Hindlimb muscle (tissue), 1 donor: ENCODE measurements at places on chromosomes 12 and 14. TPM values are rescaled to one million over a fixed set of nuclear protein-coding genes. Genes with fewer than 3 reads are reported as not detected.

Gene FGF23
- polyA plus RNA-seq = not detected

Gene TOMM20L
- 1.8 TPM for polyA plus RNA-seq

Gene ACAD10
- 22.7 TPM for polyA plus RNA-seq

Gene NANOG
- polyA plus RNA-seq = 0.61 TPM

Gene ACRBP
- polyA plus RNA-seq = 2.9 TPM

Gene CAPZA3
- not detected for polyA plus RNA-seq

Gene SLC7A8
- 5.6 TPM for polyA plus RNA-seq

Gene TAS2R9
- not detected for polyA plus RNA-seq

Gene LRRK2
- polyA plus RNA-seq = 3.8 TPM

Gene TMPRSS12
- 0.18 TPM for polyA plus RNA-seq

Gene CPM
- polyA plus RNA-seq = 4.6 TPM

Gene CMA1
- not detected for polyA plus RNA-seq

Gene LRP1-AS
- polyA plus RNA-seq = 0.45 TPM
